Stimulated activated CD8-positive, alpha-beta memory T cell treated with anti-CD3 and anti-CD28 coated beads, Interleukin-7, amount 100 ng/mL, for 1 hour (primary cell): ENCODE measurements at places on chromosomes 4 and X.

DNA sequence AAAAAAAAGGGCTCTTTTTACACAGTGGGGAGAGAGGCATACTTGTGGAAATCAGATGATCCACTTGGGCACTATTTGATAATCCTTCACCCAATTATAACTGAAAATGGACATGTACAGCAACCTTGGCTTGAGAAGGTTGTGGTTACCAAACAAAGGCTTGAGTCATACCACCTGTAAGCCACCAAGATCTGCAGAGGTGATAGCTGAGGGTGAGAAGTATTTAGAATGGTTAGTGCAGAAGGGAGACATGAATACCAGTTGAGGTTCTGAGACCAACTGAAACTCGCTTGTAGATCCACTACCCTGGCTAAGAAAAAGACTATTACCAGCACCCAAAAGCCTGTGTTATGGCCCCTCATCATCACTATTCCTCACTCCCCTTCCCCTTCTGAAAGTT lies 614.0 kb downstream of the STIM2 start:
- DNase-seq = no peak

- DNase-seq = no peak
These were observed 164.7 kb downstream of the DCLK2 start for GRCh38 chr4:150242820-150243458.

DNA sequence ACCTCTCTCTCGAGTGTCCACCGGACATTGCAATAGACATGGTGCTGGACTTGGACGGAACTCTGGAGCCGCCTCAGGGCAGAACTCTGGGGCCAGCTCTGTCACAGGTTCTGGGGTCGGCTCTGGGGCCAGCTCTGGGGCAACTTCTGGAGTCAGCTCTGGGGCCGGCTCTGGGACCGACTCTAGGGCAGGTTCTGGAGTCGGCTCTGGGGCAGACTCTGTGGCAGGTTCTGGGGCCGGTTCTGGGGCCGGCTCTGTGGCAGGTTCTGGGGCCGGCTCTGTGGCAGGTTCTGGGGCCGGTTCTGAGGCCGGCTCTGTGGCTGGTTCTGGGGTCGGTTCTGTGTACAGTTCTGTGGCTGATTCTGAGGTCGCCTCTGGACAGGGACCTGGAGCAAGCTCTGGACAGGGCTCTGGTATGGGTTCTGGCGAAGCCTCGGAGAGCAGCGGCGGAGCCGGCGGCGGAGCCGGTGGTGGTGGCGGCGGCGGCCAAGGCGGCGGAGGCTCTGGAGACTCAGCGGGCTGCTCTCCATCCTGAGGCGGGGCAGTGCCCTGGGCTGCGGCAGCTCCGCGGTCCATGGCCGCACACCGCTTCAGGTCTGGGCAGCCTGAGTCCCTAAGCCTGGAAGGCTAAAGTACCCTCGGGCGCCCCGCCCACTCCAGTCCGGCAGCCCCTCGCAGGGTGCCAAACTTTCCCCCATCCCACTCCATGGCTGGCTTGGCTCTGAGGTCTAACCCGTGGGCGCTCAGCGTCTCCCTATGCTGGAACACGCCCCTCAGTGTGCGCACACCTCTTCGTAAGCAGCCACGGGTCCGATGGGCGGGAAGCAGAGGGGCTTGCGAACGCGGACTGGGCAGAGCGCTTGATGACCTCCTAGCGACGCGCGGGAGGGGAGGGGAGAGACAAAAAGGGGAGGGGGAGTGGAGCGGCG lies at the start of gene DGKK:
Gene DGKK (minus strand): TSS at position 723 of the 929 bp plus-strand sequence. CDS start 147 bp downstream, at position 576.
- no peak for DNase-seq

DNA sequence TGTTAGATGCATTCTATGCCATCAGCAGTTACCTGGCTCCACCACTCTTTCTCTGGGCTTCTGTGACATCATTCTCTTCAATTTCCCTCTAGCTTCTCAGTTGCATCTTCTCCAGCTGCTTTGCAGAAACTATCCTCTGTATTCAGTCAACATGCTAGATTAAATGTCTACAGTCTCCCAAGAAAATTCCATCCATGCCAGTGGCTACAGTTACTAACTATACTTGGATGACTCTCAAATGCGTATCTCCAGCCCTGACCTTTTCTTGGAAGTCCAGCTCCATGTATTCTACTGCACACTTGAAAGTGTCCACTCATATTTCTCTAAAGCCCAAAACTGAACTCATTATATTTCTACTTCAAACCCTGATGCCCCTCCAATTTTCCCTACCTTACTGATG lies 232.3 kb upstream of the TENM3 start:
- DNase-seq = no peak

DNA sequence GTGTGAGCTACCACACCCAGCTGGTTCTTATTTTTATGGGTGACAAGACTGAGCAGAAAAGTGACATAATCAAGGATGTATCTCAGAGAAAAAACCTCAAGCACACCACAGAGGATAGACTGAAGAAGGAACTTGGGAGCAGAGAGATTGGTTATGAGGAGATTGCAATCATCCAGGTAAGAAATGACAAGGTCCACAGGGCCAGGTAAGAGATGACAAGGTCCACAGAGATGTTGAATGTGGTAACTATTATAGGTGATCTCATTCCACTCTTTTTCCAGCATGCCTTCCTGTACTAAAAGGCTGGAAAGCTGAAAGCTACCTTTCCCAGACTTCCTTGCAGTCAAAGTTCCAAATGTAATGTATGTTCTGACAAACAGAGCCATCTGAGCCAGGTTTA lies 15.9 kb upstream of the RBM47 start:
- DNase-seq = no peak

GRCh38 chr4:141914746-141915145 lies 278.4 kb downstream of the IL15 start:
- DNase-seq = no peak

- DNase-seq = no peak
These were observed 159.6 kb upstream of the PJA1 start for GRCh38 chrX:69324851-69325250.

GRCh38 chrX:4382273-4382672 lies 668.8 kb upstream of the PRKX start:
- DNase-seq = no peak

- DNase-seq = no peak
These were observed 116.2 kb downstream of the TMA16 start for GRCh38 chr4:163610648-163611047.

GRCh38 chr4:20301161-20301560 lies 49.5 kb downstream of the SLIT2 start:
- no peak for DNase-seq

GRCh38 chr4:103091601-103092223 lies 7.9 kb downstream of the BDH2 start:
- DNase-seq = no peak

DNA sequence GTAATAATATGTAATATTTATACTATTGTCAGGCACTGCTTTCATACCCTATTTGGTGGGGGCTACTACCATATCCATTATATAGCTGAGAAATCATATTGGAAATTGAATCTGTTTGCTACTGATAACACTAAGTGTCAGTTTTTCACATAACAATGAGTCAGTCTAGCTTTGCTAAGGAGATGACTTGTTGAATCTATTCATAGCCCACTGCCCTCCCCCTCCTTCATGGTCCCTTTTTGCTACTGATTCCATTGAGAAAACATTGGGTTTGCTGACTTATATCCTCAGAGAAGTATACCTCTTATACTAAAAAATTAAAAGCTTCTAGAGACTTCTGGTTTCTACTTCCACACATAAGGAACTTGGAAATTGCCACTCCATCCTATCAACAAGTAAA lies 1898.4 kb downstream of the STIM2 start:
- DNase-seq = no peak

DNA sequence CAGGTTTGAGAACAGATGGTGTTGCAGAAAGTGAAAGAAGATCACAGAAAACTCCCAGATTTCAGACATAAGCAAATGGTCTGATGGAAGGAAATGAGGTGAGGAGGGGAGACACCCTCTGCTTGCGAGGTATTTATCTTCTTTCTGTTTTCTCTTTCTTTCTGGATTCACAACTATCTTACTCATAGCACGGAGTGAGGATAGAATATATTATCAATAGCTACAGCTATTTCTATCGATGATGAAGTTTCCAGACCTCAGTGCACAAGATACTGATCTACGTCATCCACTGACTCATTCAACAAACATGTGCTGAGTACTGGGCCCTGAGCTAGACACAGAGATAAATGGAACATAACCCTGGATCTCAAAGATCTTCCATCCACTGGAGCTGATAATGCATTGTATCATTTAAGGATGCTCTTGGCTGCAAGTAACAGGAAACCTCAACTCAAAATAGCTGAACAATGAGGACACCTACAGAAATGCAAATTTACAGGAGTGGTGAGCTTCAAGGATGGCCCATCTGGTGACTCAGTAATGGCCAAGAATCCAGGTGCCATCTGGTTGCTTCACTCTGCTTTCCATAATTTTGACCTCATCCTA lies 21.2 kb downstream of the SLC2A9 start:
- no peak for DNase-seq

GRCh38 chr4:159366966-159367780 lies 264.3 kb downstream of the RAPGEF2 start:
- DNase-seq = no peak

DNA sequence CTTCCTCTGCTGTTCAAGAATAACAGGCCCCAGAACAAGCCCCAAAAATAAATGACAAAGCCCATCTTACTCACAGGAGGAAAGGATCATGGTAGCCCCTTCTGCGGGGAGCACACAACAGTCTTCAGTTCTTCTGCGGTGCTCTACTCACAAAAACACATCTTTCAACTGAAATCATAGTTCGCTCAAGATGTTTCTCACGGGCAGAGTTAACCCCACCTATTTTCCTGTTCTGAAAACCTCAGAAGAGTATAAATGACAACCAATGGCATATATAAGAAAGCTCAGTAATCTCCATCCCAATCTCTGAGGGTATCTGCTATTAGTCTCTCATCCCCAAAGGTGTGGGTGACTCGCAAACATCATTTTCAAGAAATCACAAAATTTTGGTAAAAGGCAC lies at the start of gene TXK:
Gene TXK (minus strand): TSS at position 170 of the 400 bp plus-strand sequence. CDS start 80 bp downstream, at position 90.
- DNase-seq = no peak

DNA sequence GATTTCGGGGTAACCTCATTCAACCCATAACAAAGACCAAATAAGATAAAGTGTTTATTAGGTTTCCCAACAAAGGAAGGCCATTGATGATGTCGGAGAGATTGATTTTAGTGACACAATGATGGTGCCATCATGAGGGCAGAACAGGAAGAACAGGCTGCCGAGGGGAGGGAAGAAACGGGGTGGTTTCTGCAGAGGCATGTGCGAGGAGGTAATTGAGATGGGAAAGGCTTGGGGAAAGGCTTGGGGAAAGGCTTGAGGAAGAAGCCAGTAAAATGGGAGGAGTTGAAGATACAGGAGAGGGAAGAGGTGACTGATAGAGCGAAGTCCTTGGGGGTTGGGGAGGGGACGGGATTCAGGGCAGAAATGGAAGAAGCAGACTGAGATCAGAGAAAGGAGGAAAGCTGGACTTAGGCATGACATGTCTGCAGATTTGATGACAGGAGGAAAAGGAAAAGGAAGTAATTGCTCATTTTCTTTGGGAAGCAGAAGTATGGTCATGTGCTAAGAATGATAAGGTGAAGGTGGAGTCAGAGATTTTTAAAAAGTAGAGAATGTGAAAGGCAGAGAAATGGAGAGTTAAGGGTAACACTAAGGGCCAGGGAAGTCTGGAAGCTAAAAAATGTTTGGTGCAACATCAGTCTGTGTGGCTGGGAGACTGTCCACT lies 6.0 kb downstream of the HPSE start:
- no peak for DNase-seq

GRCh38 chr4:150033081-150033480 lies 45.2 kb upstream of the DCLK2 start:
- no peak for DNase-seq

- DNase-seq = no peak
These were observed 188.8 kb upstream of the VEGFC start for GRCh38 chr4:176981551-176981950.
